ENCODE measurements at places on chromosomes 5 and 9.

GRCh38 chr5:103466495-103466894 is 96.1 kb downstream of the NUDT12 start:
- DNase-seq, result no peak

DNA sequence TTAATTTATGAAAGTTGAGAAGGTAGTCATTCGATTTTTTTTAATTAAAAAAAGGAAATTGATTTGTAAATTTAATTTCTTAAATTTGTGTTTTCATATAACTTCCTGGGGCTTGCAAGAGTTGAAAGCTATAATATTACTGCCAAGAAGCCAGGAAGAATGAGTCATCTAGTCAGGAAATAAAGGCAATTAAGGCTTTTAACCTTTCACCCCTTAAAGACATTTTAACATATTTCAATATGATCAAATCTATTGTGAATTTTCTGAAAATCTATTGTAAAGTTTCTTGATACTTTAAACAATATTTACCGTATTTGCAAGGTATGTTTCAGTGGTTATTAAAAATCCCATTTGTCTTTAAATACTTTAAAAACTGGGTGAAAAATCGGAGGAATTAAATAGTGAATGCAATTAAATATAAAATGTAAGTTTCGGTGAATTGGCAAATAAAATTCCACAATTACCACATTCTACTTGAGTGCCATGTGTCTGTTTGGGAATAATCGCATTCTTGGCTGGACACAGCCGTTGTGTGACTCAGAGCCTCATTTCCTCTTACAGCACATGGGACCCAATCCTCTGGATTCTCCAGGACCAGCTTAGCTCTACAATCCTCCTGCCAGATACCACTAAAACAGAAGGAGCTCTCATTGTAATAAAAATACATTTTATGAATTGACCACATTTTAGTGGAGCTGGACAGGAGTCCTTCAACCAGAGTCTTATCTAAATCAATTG is 310.7 kb downstream of the HCN1 start:
- no peak for DNase-seq

GRCh38 chr5:135308245-135308644 is 90.8 kb downstream of the MACROH2A1 start:
- no peak for DNase-seq

GRCh38 chr9:130201399-130201873 is 29.2 kb downstream of the NCS1 start:
- DNase-seq, result no peak

DNA sequence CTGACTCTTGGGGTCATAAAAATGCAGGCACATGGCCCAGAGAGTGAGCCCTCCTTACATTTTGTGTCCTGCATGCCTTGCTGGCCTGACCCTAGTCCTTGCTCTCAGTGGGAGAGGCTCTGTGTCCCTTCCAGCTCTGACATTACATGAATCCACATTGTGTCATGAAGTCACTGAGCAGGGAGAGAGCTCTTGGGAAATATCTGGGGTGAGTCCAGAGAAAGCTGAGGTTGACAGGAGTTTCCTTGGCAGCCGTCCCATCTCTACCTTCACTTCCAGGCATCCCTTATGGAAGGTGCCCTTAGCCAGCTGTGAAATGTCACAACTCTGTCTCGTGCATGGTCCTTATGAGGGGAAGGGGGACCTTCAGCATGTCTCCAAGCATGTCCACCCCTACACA is 41.0 kb downstream of the FAT2 start:
- no peak for DNase-seq

DNA sequence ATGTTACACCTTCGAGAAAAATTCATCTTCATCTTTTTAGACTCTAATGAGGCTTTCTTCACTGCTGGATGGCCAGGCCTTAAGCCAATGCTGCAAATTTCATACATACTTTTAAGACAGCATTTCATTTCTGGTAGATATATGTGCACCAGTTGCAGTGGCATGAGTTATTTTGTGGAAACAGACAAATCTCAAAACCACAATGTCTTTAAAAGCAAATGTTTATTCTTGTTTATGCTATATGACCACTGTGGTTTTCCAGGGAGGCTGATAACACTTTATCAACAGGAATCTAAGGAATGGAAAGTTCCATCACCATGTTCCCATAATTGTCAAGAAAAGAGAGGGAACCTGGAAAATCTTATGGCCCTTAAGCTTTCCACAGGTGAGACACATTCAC is 27.7 kb downstream of the CDH9 start:
- DNase-seq, result no peak

Data from NCI-H524 treated with DMSO at 0.1 percent for 48 hours (cell line).